ENCODE measurements at places on chromosomes 5 and 9.

GRCh38 chr9:127626752-127627493, 14.8 kb downstream of the STXBP1 start:
- DNase-seq = no peak

DNA sequence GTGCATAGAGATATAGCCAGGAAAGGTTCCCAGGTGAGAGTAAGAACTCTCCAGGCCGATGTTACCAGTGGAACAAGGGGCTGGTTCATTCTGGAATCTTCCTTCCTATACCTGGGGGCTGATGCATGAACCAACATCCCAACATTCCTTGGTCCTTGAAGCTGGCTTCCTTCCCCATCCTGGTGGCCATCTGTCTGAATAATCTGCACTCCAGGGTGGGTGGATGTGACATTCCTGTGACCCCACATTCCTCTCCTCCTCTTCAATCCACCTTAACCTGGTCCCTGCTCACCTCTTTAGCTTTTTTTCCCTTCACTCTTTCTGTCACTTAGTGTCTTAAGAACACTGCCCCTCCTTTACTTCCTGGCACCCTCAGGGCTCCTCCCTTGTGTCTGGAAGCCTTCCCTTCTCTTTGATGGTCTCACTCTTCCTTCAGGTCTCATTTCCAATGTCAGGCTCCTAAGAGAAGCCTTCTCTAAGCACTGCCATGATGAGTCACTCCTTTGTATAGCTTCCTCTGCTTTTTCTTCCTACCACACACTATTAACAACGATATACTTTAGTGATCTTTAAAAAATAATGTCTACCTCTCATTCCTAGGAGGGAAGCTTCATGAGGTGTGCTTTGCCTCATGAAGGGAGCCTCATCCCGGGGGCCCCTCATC, 80.3 kb downstream of the BOD1 start:
- DNase-seq = no peak

DNA sequence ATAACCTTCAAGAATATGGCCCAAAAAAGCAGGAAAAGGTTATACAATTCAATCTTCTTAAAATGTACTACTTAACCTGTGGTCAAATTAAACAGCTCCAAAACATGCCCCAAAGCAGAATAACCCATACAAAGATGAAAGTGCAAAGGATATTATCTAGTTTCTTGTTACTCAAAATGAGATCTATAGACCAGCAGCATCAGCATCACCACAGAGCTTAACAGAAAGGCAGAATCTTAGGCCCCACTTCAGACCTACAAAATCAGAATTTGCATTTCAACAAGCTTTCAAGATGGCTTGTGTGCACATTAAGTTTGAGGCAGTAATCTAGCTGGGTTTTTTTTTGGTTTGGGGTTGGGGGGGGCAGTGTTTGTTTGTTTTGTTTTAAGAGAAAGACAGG, 54.0 kb downstream of the SCAI start:
- no peak for DNase-seq

DNA sequence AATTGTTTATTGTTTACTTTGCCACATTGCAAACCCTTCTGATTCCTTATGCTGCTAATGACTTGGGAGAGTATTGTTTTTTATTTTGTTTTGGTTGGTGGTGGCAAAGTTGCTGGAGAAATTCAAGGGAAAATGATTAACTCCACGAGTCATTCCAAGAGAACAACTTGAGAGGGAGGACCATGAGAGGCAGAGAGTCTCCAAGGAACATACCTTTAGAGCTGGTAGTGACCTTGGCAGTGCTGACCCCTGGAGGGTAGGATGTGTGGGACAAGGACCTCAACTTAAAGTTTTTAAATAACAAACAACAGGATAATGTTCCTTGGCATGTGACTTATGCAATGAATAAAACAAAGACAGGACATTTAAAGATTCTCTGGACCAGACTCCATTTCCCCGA, 139.7 kb downstream of the LRRC70 start:
- DNase-seq = no peak

- DNase-seq = no peak
Observed at GRCh38 chr5:177374211-177374610, 10.0 kb upstream of the SLC34A1 start.

Measured in T-helper 9 cell (primary cell).